ENCODE measurements at places on chromosomes 5 and 9. TPM values are rescaled to one million over a fixed set of nuclear protein-coding genes. Genes with fewer than 3 reads are reported as not detected.

The STX17 gene
- total RNA-seq: 27.9 TPM

DNA sequence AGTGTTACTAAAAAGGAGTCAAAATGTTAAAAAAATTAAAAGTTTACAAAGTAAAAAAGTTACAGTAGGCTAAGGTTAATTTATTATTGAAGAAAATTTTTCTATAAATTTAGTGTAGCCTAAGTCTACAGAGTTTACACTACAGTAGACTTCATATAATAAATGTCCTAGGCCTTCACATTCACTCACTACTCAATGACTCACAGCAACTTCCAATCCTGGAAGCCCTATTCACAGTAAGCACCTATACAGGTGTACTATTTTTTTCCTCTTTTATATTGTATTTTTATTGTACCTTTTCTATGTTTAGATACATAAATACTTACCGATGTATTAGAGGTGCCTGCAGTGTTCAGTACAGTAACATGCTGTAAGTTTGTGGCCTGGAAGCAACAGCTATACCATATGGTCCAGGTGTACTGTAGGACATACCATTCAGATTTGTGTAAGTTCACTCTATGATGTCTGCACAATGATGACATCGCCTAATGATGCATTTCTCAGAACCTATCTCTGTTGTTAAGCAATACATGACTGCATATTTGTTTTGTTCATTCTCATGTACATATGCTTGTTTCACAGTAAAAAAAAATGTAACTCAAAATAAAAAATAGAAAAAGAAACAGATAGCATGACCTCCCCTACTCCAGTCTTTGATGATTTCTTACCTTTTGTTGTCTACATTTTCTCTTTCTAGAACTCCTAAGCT lies 64.7 kb downstream of the NR3C1 start:
- DNase-seq: no peak

DNA sequence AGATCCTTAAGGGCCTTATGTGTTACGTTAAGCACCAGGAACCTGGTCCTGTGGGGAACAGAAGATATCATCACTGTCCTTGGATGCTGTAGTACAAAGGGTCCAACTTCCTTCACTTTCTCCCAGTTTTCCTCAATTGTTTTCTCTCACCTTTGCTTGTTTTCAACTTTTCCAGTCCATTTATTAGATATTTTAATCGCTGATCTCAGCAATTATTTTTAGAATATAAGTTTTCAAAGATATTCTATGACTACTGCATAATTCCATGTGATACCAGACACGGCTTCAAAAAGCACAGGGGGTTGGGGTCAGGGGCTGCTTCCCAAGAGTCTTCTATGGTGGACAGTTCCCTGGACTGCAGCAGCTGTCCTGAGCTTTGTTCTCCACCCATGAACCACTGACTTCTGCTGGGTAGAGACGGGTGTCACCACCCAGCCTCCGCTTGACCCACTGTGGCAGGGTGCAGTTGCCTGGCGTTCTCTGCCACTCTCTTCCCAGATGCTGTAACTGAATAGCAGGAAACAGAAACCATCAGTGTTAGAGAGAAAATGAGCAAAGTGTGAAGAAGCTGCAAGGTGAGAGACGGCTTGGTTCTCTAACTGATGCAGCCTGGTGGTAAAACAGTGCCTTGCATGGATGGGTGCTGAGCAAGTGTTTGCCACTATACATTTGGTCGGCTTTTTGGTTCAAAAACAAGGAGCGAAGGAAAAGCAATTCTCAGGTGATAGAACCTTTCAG lies 383.0 kb downstream of the RAB3C start:
- DNase-seq: no peak

GRCh38 chr5:61321669-61322068 lies 10.4 kb upstream of the ZSWIM6 start:
- DNase-seq: no peak

DNA sequence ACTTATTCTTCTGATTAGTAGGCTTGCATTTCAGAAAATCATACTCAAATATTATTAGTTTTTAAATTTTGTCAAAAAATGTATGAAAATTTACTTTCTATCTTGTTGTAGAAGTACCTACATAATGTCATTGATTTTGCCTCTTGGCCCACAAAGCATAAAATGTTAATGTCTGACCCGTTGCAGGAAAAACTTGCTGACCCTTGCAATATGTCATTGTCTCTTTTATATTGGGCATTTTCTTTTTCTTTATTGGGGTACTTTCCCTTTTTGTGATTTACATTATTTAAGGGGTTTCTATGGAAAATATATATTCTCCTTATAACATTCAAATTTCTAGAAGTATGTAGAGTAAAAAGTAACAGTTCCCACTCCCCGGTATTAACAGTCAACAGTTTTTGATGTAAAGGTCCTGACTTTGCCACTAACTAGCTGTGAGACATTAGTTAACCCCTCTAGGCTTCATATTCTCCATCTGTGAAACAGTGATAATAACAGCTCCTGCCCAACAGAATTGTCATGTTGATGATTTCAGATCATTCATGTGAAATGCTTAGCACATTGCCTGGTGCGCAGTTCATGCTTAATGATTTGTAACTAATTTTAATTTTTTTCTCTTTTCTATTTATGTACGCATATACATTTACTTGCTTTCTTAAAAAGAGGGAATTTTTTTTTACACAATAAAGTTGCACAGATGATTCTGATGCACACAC lies 243.2 kb downstream of the ARHGAP26 start:
- DNase-seq: no peak

- no peak for DNase-seq
Observed at GRCh38 chr9:2085716-2086115, 70.6 kb downstream of the SMARCA2 start.

The GZMA gene
- 96.9 TPM for total RNA-seq

DNA sequence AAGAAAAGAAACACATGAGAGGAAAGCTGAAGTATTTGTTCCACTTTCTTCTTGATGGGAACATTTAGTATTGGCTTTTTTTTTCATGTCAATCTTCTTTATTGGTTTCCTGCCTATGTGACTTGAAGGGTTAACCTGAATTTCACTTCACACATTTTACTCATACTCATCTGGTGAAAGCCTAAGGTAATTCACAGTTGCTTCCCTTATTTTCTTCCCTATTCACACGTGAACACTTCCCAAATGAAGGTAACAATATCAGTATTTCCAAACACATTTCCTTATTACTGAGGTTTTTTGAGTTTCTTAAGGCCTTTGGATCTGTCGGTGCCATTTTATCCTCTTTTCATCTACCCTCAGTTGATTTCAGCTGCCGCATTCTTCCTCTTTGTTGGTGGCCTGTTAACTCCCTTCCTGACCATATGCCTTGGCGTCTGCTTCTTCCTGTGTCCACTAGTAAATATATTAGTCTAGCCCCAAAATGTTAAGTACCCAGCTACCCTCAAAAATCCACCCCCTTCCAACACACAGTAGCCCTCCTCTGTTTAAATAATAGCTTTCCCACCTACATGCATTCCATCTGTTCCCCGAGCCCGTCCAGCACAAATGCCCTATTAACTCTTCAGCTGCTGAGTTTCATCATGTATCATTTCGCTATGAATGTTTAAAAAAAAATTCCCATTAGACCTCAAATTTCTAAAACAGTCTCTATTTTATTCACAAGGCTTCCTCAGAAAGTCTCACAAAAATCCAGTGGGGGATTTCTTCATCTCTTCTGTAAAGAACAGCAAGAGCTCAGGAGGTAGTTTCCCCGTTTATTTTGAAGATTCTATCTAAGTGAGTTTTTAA lies 97.3 kb downstream of the USP20 start:
- no peak for DNase-seq

DNA sequence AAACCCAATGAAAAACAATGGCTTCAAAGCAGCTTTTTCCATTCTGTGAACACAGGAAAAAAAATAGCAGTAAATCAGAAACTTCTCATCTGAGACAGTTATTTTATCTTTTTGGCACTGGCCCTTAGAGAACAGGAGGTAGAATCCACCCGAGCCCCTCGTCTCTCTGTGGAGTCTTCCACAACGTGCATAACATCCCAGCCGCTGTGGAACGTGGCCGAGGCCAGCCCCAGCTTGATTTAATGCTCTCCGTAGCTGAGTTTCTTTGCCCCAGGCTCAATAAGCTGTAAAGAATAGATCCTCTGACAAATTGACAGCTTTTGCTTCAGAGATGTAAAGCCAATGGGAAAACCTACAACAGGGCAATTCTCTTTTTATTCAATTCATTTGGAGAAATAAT lies 107.9 kb upstream of the DAP start:
- no peak for DNase-seq

The SCGB3A2 gene
- total RNA-seq: not detected

DNA sequence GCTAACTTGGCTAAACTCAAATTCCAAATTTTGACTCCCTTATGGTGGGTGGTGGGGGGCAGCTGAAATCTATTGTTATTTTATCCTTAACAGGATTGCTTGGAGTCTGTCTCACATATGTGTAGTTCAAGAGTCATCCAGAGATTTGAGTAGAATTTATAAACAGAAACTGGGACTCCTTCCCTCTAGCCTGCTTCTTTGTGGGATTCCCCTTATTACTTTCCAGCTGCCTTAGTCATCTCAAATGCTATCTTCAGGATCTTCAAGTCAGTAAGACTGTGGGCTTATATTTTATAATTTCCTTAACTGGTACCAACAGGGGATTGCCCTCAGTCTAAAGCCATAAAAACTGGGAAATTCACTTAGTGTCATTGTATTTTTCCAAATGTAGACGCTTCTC lies 55.5 kb downstream of the NNT start:
- DNase-seq: no peak

GRCh38 chr9:124047251-124047672 lies 35.7 kb downstream of the LHX2 start:
- DNase-seq: no peak

- DNase-seq: no peak
Observed at GRCh38 chr5:131505237-131505908, 129.7 kb downstream of the RAPGEF6 start.

The RIGI gene
- 5.0 TPM for total RNA-seq

DNA sequence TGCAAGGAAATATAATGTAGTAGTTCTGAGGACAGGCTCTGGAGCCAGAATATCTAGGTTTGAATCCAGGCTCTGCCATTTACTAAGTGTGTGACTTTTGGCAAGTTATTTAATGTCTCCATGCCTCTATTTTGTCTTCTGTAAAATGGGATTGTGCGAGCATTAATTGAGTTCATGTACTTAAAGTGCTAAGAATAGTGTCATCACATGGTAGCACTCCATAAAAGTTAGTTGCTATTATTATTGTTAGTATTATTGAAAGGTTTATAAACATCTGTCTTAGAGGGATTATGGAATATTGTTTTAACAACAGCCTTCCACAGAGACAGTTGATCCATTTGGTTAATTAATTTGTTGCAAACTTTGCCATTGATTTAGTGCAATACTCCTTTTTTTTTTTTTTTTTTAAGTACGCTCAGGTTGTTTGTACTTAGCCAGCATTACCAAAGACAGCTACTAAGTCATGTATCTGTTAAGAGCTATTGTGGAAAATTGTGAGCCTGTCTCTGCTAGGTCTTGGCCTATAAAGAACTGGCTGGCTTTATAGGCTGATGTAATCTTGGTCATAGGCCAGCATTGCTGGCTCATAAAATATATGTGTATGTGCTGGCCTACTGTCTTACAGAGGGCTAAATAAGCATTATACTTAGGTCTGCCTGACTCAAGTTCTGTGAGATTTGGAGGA lies 174.7 kb downstream of the WDR70 start:
- DNase-seq: no peak

The FYB1 gene
- total RNA-seq: 66.4 TPM

The PCDHGA8 gene
- 0.07 TPM for total RNA-seq

The RALGPS1 gene
- 3.1 TPM for total RNA-seq

The CSF1R gene
- 0.27 TPM for total RNA-seq

GRCh38 chr9:122777935-122778627 lies 10.7 kb upstream of the OR5C1 start:
- DNase-seq: no peak

DNA sequence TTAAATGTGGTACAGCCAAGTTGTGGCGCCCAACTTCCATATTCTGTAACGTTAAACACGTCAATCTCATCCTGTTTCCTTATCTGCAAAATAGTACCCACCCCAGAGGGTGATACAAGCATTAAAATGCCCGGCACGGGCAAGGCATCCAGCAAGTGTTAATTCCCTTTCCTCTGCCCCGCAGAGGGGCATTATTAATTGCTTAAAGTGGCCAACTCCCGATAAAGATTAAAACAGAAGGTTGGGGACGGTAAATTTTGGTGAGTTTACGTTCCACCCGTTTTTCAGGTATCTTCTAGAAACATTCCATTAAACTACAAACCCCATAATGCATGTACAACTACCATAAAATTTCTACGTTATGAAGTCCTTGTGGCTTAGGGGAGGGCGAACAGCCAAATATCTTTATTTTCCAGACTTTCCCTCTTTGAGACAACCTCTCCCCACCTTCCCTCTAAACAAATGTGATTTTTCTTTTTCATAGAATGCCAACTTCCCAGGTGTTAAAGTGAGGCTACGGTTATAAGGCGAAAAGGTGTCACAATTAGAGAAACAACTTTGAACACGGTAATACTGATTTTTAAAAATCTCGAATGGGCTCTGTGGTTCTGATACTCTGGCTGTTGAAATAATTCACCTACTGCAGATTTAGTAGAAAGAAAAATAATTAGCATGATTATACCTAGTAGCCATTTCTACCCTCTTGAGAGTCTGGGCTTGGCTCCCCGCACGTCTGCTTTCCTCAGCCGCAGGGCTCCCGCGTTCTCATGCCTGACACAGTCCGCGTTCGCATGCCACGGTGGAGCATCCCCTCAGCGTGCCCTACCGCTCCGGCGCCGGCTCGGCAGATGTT lies 1.2 kb upstream of the GPBP1 start:
- no peak for DNase-seq

DNA sequence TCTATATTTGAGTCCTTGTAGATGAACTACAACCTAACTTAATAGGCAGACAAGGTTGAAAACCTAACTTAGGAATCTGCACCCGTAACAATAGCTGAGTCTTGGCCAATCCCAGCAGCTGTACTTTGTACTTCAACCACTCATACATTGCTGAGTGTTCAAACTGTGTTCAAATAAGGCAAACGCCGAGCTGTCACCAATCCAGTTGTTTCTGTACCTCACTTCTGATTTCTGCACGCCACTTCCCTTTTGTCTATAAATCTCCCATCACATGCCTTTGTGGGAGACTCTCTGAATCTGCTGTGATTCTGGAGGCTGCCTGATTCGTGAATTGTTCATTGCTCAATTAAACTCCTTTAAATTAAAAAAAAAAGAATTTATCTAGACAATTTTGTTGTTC lies 167.8 kb upstream of the TUT7 start:
- no peak for DNase-seq

The TAF11L10 gene
- not detected for total RNA-seq

DNA sequence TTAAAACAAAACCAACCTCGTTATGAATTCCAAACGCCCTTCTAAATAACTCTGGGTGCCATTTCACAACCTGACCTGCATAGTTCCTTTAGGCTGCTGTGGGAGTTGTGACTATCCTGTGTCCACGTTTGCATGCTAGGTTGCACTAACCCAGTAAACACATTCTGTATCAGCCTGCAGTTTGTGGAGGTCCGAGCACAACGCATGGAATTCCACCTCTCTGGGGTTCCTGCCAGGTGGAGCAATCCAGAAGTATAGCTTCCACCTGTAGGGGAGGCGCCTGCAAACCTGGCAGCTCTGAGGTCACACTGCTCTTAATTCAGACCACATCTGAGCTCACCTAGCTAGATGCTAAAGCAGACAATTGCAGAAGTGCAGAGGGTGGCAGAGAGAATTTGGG lies 57.2 kb downstream of the MARCHF3 start:
- DNase-seq: no peak

The DMAC1 gene
- total RNA-seq: 51.0 TPM

The MYOZ3 gene
- 0.09 TPM for total RNA-seq

Measured in activated T-helper 2 cell treated with anti-CD3 and anti-CD28 coated beads, Interferon-gamma antibody, Interleukin-2, Interleukin-4, amounts not matched to agents 10 μg/mL and 5 μg/mL and 100 μg/mL, durations not matched to agents 14 hours and 24 hours and 36 hours (primary cell).